ENCODE measurements at places on chromosomes 6 and 20. TPM values are rescaled to one million over a fixed set of nuclear protein-coding genes. Genes with fewer than 3 reads are reported as not detected.

- H3K4me3 ChIP-seq, result no peak overlapping the region
- H3K4me1 ChIP-seq, result no peaks in the 10 kb centered on the region
- no peak for DNase-seq
- no peaks in the 10 kb centered on the region for H3K27me3 ChIP-seq
Measured at GRCh38 chr6:142568857-142569597, 267.2 kb downstream of the ADGRG6 start.

GRCh38 chr6:82385546-82385945 is 21.9 kb downstream of the TPBG start:
- peaks cover 3% of the 10 kb centered on the region for H3K4me1 ChIP-seq
- H3K27ac ChIP-seq, result no peak overlapping the region
- DNase-seq, result no peak
- H3K36me3 ChIP-seq, result no peaks in the 10 kb centered on the region
- no peak overlapping the region for H3K4me3 ChIP-seq

DNA sequence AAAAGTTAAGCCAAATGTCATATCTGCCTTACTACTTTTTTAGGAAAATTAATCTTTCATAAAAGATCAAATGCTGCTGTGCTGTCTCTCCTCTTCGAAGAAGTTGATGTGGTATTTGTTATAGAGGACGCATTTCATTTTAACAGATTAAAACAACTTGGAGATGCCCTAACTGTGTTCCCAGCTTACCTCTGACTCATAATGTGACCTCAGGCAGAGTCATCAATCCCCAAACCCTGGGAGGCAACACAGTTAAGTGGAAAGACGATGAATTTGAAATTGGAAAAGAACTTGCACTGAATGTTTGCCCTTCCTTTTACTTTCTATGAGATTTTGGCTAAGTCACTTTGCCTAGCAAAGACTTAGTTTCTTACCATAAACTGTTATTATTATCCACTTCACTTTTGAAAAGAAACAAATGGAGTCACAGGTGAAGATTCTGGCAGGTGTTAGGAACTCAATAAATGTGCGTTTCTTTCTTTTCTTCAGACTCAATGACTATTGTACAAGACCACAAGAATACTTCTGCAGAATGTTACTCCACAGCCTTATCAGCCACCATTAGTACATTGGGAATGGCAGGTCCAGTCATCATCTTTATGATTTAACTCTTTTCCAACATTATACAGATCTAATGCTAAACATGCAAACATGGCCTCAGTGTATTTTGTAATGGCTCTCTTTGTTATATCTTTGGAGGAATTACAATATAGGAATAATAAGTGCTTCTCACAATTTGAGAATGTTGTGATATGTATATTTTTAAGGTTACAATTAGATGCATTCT is 102.6 kb downstream of the COL21A1 start:
- no peak overlapping the region for H3K4me3 ChIP-seq
- no peak for DNase-seq
- no peaks in the 10 kb centered on the region for H3K36me3 ChIP-seq
- H3K4me1 ChIP-seq, result no peaks in the 10 kb centered on the region
- H3K27ac ChIP-seq, result no peak overlapping the region
- no peaks in the 10 kb centered on the region for H3K27me3 ChIP-seq

DNA sequence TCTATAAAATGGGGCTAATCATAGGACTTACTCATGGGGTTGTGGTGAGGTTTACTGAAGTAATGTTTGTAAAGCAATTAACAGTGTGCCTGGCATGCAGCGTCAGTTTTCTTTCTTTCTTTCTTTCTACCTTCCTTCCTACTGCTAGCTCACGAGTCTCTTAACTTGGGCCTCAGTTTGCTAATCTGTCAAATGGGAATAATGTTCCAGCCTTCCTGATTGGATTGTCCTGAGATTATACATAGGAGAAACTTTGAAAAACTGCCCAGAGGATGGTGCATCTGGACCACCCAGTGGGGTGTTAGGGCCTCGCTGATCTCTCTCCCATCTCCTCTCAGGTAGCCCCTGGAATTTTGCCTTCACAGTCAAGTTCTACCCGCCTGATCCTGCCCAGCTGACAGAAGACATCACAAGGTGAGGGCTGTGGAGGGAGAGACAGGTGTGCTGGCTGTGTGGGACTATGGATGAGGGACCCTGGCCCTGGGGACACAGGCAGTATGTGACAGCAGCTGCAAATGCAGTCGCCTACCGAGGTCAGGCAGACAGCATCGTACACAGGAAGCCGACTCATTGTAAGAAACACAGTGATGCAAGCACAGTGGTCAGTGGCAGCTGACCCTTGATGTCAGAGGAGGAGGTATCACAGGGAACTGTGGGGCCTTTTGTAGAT is 27.5 kb downstream of the EPB41L1 start:
- no peak overlapping the region for H3K27ac ChIP-seq
- H3K36me3 ChIP-seq, result no peaks in the 10 kb centered on the region
- H3K27me3 ChIP-seq, result no peaks in the 10 kb centered on the region
- H3K4me3 ChIP-seq, result no peak overlapping the region
- DNase-seq, result no peak
- no peaks in the 10 kb centered on the region for H3K4me1 ChIP-seq

DNA sequence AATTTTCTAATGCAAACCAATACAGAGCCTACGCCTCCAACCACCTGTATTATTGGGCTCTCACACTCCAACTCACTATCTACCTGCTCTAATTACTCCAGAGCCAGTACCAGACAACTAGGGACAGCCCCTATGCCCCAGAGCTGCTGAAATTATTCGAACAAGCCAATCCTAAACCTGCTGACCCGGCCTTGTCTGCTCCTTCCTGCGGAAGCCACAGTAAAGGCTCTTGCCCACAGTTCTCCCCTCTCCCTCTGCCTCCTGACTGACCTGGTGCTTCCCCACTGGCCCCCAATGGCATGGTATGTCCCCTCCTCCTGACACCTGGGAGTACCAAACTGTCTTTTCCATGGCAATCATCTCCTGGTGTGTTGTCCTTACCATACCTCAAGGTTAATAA is 4.1 kb upstream of the TOX2 start:
- H3K4me1 ChIP-seq, result peaks cover 20% of the 10 kb centered on the region
- H3K4me3 ChIP-seq, result no peak overlapping the region
- peaks cover 7% of the 10 kb centered on the region for H3K36me3 ChIP-seq
- DNase-seq, result no peak

- no peak overlapping the region for H3K4me3 ChIP-seq
- H3K36me3 ChIP-seq, result peaks cover 46% of the 10 kb centered on the region
- no peak for DNase-seq
- H3K4me1 ChIP-seq, result no peaks in the 10 kb centered on the region
- H3K27ac ChIP-seq, result no peak overlapping the region
Measured at GRCh38 chr20:35490736-35491181, 35.4 kb downstream of the CEP250 start.

- H3K27me3 ChIP-seq, result no peaks in the 10 kb centered on the region
- H3K27ac ChIP-seq, result peak overlapping the region; percentile 84
- no peak for DNase-seq
- H3K36me3 ChIP-seq, result no peaks in the 10 kb centered on the region
- H3K4me3 ChIP-seq, result no peak overlapping the region
- H3K4me1 ChIP-seq, result peaks cover 45% of the 10 kb centered on the region
Measured at GRCh38 chr6:42340511-42340910, 111.2 kb downstream of the TRERF1 start.

GRCh38 chr6:166206510-166207283 is 39.0 kb upstream of the TBXT start:
- DNase-seq, result no peak
- H3K36me3 ChIP-seq, result no peaks in the 10 kb centered on the region
- H3K4me3 ChIP-seq, result no peak overlapping the region
- no peak overlapping the region for H3K27ac ChIP-seq

DNA sequence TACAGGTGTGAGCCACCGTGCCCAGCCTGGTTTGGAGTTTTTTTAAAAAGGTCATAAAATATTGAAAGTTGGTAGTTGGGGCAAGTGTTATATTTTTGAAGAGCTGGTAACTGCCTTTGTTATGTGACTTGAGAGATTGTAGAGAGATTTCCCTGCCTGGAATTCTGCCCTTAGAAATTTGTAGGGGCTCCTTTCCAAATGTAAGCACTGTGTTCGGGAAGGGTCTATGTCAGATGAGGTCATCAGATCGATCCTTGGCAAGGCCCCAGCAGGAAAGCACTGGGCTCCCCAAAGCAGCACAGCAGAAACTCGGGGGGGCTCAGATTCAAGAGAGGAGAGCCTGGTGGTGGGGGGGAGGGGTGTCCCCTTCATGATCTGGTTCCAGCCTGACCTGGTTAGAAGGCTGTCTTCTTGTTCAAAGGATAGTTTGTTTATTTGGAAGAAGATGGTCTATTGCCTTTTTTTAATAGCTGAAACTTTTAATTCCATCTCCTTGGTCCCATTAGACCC is 220.2 kb downstream of the UST start:
- no peak overlapping the region for H3K27ac ChIP-seq
- no peak overlapping the region for H3K4me3 ChIP-seq
- no peaks in the 10 kb centered on the region for H3K36me3 ChIP-seq
- no peaks in the 10 kb centered on the region for H3K27me3 ChIP-seq
- DNase-seq, result no peak

DNA sequence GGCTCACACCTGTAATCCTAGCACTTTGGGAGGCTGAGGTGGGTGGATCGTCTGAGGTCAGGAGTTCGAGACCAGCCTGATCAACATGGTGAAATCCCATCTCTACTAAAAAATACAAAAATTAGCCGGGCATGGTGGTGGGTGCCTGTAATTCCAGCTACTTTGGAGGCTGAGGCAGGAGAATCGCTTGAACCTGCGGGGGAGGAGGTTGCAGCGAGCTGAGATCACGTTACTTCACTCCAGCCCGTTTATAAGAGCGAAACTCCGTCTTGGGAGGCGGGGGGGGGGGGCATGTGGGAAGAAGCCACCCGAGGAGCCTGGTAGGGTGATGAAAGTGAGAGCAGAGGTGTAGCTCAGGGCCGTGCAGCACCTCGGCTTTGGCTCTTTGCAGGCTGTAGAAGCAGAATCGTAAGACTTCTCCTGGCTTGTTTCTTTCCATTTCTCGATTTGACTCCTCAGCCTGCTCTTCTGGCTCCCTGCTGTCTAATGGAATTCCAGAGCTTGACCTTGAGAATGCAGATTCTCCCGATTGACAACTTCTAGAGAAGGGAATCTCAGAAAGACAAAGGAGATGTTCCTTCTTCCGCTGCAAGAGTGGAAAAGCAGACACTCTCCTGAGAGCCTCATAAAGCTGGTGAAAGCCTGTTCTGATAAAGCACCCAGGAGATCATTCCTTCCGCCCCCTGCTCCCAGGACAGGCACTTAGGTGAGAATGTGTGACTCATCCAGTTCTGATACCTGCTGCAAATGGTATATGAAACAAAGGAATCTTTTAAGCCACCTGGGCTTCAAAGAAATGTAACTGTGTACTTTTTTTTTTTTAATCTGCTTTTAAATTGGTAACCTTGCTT is 26.0 kb upstream of the PPP1R16B start:
- H3K27me3 ChIP-seq, result no peaks in the 10 kb centered on the region
- H3K4me1 ChIP-seq, result no peaks in the 10 kb centered on the region
- H3K36me3 ChIP-seq, result no peaks in the 10 kb centered on the region

- H3K4me1 ChIP-seq, result peaks cover 15% of the 10 kb centered on the region
- no peak overlapping the region for H3K4me3 ChIP-seq
- no peak overlapping the region for H3K27ac ChIP-seq
- H3K27me3 ChIP-seq, result no peaks in the 10 kb centered on the region
- no peak for DNase-seq
- H3K36me3 ChIP-seq, result peaks cover 6% of the 10 kb centered on the region
Measured at GRCh38 chr6:145818796-145819195, 4.2 kb upstream of the FBXO30 start.

GRCh38 chr6:3808759-3809514 is 40.2 kb upstream of the FAM50B start:
- H3K27ac ChIP-seq, result peak overlapping the region; percentile 68
- H3K36me3 ChIP-seq, result no peaks in the 10 kb centered on the region
- no peak overlapping the region for H3K4me3 ChIP-seq
- H3K27me3 ChIP-seq, result no peaks in the 10 kb centered on the region
- peaks cover 73% of the 10 kb centered on the region for H3K4me1 ChIP-seq

- no peak overlapping the region for H3K27ac ChIP-seq
- no peaks in the 10 kb centered on the region for H3K4me1 ChIP-seq
- H3K36me3 ChIP-seq, result no peaks in the 10 kb centered on the region
- H3K4me3 ChIP-seq, result no peak overlapping the region
- H3K27me3 ChIP-seq, result no peaks in the 10 kb centered on the region
Measured at GRCh38 chr20:40431611-40432010, 257.4 kb downstream of the MAFB start.

- DNase-seq, result no peak
- H3K27me3 ChIP-seq, result no peaks in the 10 kb centered on the region
- H3K4me3 ChIP-seq, result no peak overlapping the region
- H3K27ac ChIP-seq, result no peak overlapping the region
Measured at GRCh38 chr20:62830821-62831220, 14.0 kb downstream of the COL9A3 start.

GRCh38 chr6:146422789-146423375 is 120.8 kb upstream of the RAB32 start:
- no peaks in the 10 kb centered on the region for H3K4me1 ChIP-seq
- no peak overlapping the region for H3K4me3 ChIP-seq
- H3K36me3 ChIP-seq, result no peaks in the 10 kb centered on the region
- no peak overlapping the region for H3K27ac ChIP-seq
- peaks cover 36% of the 10 kb centered on the region for H3K27me3 ChIP-seq

GRCh38 chr6:83442752-83443151 is 11.9 kb upstream of the ME1 start:
- H3K4me1 ChIP-seq, result no peaks in the 10 kb centered on the region
- H3K27me3 ChIP-seq, result no peaks in the 10 kb centered on the region
- H3K27ac ChIP-seq, result no peak overlapping the region
- no peaks in the 10 kb centered on the region for H3K36me3 ChIP-seq
- H3K4me3 ChIP-seq, result no peak overlapping the region
- DNase-seq, result no peak

GRCh38 chr6:154246723-154247118 is 109.9 kb downstream of the IPCEF1 start:
- no peak overlapping the region for H3K4me3 ChIP-seq
- H3K27me3 ChIP-seq, result peaks cover 7% of the 10 kb centered on the region
- no peaks in the 10 kb centered on the region for H3K4me1 ChIP-seq
- H3K36me3 ChIP-seq, result no peaks in the 10 kb centered on the region
- no peak overlapping the region for H3K27ac ChIP-seq

FOXQ1 gene
- 0.66 TPM for total RNA-seq

PCED1A gene
- 18.3 TPM for total RNA-seq

PHACTR1 gene
- not detected for total RNA-seq

HMGCLL1 gene
- not detected for total RNA-seq

FAM83C gene
- not detected for total RNA-seq

MYLK2 gene
- 1.0 TPM for total RNA-seq

GSTA3 gene
- not detected for total RNA-seq

ZC2HC1B gene
- not detected for total RNA-seq

DAAM2 gene
- 0.29 TPM for total RNA-seq

All from SJSA1 (cell line).